H1 (cell line): ENCODE measurements at places on chromosomes 1 and 21.
A peak's percentile ranks its signal among the peaks of the same experiment; 100 is the strongest.

- no peak for DNase-seq
Observed at GRCh38 chr21:22597660-22598255, 1599.5 kb downstream of the NCAM2 start.

DNA sequence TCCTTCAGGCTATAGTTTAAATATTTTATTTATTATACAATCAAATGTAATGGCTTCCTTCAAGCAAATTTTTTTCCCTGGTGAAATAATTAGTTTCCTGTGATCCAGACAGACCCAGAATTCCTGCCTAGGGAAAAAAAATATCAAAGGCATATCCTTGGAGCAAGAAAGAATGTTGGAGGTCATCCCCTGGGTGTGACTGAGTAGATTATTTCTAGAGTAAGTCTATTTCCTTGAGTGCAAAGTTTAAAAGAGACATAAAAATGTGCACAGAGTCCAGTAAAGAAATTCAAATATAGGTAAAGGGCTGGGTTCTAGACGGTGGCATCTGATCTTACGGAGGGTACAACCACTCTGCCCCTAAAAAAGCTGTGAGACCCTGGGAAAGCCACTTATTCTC lies 32.2 kb upstream of the SAMD13 start:
- DNase-seq: no peak

GRCh38 chr21:36765229-36765628 lies 66.3 kb downstream of the SIM2 start:
- no peak for DNase-seq

DNA sequence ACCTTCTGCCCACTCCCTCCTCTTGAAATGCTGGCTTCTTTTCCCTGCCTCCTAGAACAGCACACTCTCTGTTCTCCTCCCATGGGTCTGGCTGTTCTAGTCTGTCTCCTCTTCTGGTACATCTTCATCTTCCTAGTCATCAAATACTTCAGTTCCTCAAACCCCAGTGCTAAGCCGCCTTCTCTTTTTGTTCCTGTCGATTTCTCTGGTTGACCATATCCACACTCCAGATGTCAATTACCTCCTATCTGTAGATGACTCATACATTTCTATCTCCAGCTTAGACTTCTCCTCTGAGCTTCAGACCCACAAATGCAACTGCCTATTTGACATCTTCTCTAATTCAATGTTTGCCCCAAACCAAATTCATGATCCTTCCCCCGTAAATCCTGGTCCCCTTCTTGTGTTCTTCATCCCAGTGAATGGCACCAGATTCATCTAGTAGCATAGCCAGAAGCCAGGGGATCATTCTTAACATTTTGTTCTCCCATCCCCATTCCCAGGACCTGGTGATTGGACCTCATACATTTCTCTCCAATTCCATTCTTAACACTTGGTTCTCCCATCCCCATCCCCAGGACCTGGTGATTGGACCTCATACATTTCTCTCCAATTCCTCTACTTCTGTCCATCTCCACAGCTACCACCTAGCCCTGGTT lies 35.9 kb downstream of the USP24 start:
- DNase-seq: no peak

GRCh38 chr21:33546086-33546485 lies 3.2 kb downstream of the SON start:
- no peak for DNase-seq

DNA sequence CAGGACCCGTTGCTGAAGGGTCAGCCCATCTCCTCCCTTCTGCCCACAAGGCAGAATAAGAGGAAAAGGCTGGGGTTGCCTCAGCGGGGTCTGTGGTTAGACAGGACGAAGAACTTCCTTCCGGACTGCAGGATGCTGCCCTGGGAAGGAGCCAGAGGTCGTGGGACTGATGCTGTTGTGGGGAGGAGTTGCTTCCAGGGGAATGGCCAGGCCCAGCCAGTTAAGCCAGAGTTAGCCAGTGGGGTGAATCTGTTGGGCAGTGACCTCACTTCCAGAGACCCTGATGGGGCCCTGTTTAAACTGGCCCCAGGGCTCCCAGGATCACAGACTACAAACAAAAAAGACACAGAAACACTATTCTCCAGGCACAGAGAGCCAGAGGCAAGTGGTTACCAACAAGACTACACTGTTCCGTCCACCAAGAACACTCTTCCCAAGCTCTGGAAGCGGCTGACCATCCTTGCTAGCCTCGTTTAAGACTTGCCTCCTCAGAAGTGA lies 13.0 kb downstream of the FAM229A start:
- DNase-seq: no peak

- DNase-seq: no peak
Observed at GRCh38 chr1:100397681-100398080, 45.4 kb downstream of the CDC14A start.

- DNase-seq: no peak
Observed at GRCh38 chr1:156021093-156021428, 310 bp upstream of the SSR2 start.

- no peak for DNase-seq
Observed at GRCh38 chr1:15352128-15352957, 57.3 kb upstream of the EFHD2 start.

DNA sequence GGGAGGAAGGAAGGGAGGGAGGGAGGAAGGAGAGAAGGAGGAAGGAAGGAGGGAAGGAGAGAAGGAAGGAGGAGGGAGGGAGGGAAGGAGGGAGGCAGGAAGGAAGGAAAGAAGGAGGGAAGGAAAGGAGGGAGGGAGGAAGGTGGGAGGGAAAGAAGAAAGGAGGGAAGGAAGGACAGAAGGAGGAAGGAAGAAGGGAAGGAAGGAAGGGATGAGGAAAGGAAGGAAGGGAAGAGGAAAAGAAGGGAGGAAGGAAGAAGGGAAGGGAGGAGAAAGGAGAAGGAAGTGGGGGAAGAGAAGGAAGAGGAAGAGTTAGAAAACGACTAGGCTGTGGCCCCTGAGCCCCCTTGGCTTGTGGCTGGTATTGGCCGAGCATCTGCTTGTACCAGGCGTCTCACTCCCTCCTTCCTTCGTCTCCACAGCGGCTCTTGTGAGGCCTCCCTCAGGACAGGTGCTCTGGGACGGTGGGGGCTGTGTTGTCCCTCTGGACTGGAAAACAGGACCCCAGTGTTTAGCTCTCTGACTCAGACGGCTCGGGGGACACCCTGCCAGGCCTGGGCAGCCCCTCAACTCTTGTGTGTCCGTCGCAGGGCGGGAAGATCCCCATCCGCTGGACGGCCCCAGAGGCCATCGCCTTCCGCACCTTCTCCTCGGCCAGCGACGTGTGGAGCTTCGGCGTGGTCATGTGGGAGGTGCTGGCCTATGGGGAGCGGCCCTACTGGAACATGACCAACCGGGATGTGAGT lies 36.2 kb upstream of the C1QA start:
- DNase-seq: peak; percentile 60

DNA sequence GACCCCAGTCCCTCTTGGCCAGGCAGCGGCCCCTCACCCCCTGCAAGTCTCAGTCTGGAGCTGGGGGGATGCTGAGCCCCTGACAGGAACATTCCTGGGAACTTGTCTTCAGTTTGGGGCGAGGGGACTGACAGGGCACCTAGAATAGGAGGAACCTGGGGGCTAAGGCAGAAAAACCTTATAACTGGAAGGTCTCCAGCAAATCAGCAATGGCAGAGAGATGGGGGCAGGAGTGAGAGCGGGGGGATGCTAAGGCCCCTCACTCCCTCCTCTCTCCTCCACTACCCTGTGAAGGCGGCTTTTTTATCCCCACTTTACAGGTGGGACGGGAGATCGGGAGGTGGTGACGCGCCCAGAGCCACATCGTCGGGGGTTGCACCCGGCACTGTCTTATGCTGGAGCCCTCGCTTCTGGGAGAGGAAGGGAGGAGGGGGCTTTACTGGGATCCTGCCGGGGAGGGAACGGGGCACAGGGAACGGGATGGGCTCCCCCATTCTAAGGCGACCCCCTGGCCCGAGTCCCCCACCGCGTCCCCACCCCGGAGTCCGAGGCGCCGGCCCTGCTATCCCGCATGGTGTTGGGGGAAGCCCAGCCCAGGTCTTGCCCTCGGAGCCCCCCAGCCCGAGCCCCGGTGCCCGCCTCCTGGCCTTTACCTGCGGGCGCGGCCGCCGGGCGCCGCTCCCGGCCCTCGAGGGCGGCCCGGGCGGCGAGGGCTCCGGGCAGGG lies 456 bp downstream of the COL8A2 start:
- peak; percentile 63 for DNase-seq

DNA sequence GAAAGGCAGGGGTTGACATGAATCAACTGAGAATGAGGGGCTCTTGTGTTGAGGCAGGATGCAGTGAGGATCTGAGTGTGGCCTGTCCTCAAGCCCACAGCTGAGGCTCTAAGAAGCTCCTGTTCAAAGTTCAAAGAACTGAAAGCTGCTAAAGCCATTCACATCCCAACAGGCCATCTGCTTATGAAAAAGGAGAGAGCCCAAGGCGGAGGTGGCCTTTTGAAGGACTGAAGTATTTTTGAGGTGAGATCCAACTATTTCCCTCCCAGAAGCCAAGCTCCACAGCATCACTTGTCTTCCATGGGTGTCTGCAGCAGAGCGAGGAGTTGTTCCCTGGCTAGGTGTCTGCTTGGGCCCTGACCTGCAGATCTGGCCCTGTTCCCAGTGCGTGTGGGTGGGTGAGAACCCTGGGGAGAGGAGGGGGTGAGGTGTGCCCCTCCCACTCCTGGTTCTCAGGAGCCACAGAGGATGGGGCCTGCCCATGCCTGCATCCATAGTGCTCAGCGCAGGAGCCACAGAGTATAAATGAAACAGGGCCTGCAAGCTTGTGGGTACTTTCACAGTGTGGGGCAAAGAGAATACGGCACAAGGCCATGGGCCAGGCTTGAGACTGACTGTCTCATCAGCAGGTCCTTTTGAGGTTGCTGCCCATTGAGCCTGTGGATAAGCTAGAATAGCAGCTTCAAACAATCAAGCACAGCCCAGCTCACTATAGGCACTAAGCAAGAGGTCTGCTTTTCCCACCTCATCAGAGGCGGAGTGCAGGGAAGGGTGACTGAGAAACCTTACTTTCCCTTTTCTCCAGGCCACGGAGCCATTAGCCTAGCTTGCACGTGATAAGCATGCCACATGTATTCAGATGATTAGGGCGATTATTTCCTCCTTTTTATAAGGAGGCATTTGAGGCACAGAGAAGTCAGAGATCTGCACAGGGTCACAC lies 15.7 kb downstream of the REG4 start:
- peak; percentile 36 for DNase-seq

- no peak for DNase-seq
Observed at GRCh38 chr1:35777109-35777508, 7.3 kb upstream of the CLSPN start.

- no peak for DNase-seq
Observed at GRCh38 chr1:219149009-219149577, 24.6 kb upstream of the LYPLAL1 start.

DNA sequence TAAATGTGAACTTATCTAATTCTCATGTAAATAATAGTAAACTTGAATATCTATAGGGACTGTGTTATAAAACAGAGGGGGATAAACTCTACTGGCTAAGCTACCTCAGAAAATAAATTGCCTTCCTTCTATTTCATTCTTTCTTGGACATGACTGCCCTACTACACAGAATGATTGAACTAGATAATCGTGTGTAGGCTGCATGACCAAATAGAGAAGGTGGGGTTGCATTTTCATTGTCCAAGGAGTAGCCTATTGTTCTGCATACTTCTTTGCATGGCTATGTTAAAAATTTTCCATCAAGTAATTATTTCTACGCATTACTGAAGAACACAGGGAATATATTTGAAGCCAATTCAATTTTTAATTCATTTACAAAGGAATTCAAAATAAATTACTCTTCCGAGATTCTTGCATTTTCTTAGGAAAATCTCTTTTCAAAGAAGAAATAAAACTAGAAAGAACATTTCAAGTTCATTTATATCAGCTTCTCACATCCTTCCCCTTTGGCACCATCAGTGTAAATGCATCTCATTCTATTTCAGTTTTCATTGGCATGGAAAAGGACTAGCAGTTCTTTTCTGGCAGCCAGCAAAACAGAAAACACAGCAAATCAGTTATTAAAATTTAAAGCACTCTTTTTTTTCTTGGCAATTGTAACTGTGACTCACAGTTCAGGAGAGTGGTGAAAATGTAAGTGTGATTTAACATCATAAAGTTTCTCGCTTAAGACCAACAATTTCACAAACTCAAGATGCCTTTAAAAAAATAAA lies 714.7 kb downstream of the NCAM2 start:
- no peak for DNase-seq

- no peak for DNase-seq
Observed at GRCh38 chr21:45849651-45850050, 131.9 kb upstream of the COL6A1 start.

DNA sequence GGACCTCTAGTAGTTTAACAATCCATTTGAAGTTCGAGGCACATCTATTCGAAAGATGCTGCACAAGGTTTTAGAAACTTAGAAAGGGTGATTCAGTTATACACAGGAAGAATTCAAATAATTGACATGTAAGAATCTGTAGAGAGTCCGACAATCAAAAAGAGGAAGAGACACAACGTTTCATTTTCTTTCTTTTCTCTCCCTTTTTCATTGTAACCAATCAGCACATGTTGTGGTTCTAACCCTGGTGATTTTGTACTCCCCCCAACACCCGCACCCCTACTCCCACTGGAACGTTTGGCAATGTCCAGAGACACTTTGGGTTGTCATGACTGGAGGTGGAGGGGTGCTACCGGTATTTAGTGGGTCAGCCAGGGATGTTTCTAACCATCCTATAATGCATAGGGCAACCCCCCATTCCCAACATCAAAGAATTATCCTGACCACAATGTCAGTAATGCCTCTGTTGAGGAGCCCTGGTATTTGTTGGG lies 4.9 kb downstream of the TGFB2 start:
- DNase-seq: peak; percentile 19

DNA sequence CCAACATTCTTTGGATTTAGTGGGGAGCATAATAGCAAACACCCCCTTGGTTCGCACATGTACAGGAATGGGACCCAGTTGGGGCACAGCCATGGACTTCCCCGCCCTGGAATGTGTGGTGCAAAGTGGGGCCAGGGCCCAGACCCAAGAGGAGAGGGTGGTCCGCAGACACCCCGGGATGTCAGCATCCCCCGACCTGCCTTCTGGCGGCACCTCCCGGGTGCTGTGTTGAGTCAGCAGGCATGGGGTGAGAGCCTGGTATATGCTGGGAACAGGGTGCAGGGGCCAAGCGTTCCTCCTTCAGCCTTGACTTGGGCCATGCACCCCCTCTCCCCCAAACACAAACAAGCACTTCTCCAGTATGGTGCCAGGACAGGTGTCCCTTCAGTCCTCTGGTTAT lies 21.8 kb downstream of the UQCRHL start:
- no peak for DNase-seq

DNA sequence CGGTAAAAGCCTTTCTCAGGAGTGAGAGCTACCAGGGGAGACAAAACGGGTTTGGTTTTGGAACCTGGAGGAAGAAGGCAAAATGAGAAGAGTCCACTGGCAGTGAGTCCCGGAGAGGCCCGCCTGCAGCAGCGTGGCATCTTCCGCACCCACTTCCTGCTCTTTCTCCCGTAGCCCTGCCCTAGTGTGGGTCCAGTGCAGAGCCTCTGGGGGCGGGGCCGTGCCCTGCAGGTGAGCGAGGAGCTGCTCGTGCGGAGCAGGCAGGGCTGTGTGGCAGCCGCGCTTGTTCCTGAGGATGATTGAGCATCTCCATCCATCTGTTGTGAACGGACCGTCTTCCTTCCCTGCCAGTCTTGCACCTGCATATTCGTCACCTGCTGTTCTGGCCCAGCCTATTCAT lies 66.5 kb downstream of the PEX14 start:
- DNase-seq: peak; percentile 77
